ENCODE measurements at places on chromosomes 11 and 22.

GRCh38 chr11:64791781-64792291 lies 11.2 kb downstream of the MAP4K2 start:
- no peak for DNase-seq

DNA sequence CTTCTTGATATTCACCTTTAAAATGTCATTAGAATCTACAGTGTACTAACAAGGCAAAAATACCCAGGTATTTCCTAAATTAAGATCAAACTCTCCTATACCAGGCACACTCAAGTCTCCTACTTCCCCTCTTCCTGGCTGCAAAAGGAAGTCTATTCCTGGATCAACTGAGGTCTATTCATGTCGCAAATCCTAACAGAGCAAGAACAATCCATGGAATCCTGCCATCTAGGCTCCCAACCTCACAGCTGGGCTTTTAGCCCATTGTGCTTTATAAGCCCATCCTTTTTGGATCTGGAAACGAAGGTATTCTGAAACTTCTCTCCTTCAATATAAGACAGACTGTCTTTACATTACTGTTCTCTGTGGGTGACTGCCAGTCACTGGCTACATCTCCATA lies 161.8 kb downstream of the SOX6 start:
- DNase-seq: no peak

DNA sequence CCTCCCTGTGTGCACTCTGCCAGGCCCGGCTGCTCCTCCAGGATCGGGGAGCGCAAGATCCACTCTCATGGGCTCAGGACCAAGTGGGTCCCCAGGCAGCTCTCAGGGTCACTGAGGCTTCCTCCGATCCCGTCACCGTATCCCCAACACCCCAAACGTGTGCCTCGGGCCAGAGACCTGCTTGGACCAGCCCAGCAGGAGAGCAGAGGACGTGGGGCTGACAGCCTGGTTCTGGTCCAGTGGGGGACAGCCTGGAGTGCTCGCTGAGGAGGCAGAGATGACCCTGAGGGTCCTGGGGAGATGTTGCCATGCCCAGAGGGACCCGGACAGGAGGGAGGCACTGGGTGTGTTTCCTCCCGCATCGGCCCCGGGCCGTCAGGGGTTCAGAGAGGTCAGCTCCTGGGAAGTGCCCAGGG lies 1402.6 kb downstream of the BRD1 start:
- DNase-seq: no peak

DNA sequence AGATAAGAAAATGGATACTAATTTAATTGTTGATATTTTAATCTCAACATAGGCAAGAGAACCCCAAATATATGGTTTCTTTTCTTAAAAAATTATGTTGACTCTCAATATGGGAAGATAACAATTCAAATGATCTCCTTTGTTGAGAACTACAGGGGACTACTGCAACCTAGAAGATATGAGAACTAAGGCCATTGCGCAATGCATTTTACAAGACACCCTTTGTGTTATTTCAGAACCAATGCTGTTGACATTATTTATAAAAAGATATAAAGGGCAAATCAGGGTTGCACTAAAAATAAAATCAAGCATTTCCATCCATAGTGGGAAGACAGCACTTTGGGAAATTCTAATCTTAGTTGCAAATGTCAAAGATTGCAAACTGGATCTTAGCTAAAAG lies 322.3 kb downstream of the SOX6 start:
- DNase-seq: no peak

DNA sequence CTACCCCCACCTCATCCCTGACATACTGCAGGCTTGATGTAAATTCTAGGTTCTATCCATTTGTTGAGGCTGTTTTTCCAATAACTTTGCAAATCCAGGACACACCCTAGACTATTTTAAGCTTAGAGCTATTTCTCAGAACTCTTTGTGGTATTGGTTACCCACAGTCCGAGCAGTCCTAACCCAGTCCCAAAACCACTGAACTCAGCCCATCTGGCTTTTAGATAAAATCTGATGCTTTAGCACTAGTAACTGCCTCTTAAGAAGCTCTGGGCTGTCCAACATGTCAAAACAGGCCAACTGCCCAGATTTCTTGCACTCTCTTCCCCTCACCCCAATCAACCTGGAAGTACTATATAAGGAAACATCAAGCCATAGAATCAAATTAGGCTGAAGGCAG lies 344.4 kb upstream of the CADM1 start:
- no peak for DNase-seq

GRCh38 chr11:120184371-120184945 lies 26.4 kb upstream of the OAF start:
- no peak for DNase-seq
